ENCODE measurements at places on chromosomes 4 and X.

- DNase-seq: no peak
These were observed 305.9 kb downstream of the IDS start for GRCh38 chrX:149198980-149199732.

DNA sequence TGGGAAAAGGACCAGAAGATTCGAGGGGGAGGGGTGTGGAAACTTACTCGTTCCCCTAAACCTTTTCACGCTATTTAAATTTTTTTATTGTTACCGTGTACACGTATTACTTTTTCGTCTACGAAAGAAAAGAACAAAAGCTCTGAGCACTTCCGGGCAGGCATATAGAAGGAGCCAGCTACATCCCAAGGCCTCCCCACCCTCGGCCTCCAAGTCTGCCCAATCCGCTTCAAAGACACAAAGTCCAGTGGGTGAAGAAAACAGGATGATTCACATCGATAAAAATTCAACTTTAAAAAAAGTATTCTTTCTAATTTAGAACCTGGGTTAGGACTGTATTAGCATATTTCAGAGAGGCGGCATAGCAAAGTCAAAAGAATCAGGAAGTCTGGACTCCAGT is 23.1 kb downstream of the SEL1L3 start:
- DNase-seq: no peak

GRCh38 chrX:41108463-41109205 is 23.4 kb downstream of the USP9X start:
- no peak for DNase-seq

- DNase-seq: no peak
These were observed 109.1 kb upstream of the MED14 start for GRCh38 chrX:40844471-40844870.

- no peak for DNase-seq
These were observed 287.5 kb downstream of the FBXW7 start for GRCh38 chr4:152248347-152248746.

- no peak for DNase-seq
These were observed 75.8 kb upstream of the PCDH18 start for GRCh38 chr4:137608085-137608484.

All from stimulated activated CD4-positive, alpha-beta T cell treated with anti-CD3 and anti-CD28 coated beads, Interleukin-12 subunit alpha, Interleukin-12 subunit beta, amount 100 ng/mL, for 4 hours (primary cell).